ENCODE measurements at places on chromosomes 12 and 14. TPM values are rescaled to one million over a fixed set of nuclear protein-coding genes. Genes with fewer than 3 reads are reported as not detected.

Gene SLC6A15
- 0.57 TPM for total RNA-seq

Gene GPR162
- 5.5 TPM for total RNA-seq

Gene SOAT2
- 0.98 TPM for total RNA-seq

Gene KRT1
- not detected for total RNA-seq

Gene BIN2
- total RNA-seq = not detected

Gene PRKD1
- 29.9 TPM for total RNA-seq

Gene VRK1
- total RNA-seq = 32.5 TPM

Gene TMEM52B
- total RNA-seq = not detected

Gene C14orf93
- 14.4 TPM for total RNA-seq

Gene STRAP
- 229 TPM for total RNA-seq

Gene FCF1
- 48.8 TPM for total RNA-seq

Gene SDR9C7
- total RNA-seq = not detected

Gene AJUBA
- total RNA-seq = 97.1 TPM

Gene METAP2
- total RNA-seq = 83.8 TPM

Gene MANSC4
- total RNA-seq = 1.1 TPM

Gene ITGB7
- 0.93 TPM for total RNA-seq

Gene PRB2
- not detected for total RNA-seq

All from progenitor cell of endocrine pancreas (in vitro differentiated cells).